ENCODE measurements at places on chromosomes 1 and 21. TPM values are rescaled to one million over a fixed set of nuclear protein-coding genes. Genes with fewer than 3 reads are reported as not detected.

SYCP1 gene
- total RNA-seq: not detected

IL23R gene
- not detected for total RNA-seq

TMEM240 gene
- 0.87 TPM for total RNA-seq

TOR3A gene
- 95.5 TPM for total RNA-seq

HSF2BP gene
- 2.4 TPM for total RNA-seq

CNIH3 gene
- 7.4 TPM for total RNA-seq

LAX1 gene
- total RNA-seq: not detected

RCSD1 gene
- total RNA-seq: not detected

NBPF3 gene
- 35.5 TPM for total RNA-seq

C1orf226 gene
- 2.6 TPM for total RNA-seq

IL22RA1 gene
- 1.2 TPM for total RNA-seq

CLCA1 gene
- not detected for total RNA-seq

PEAR1 gene
- 10.3 TPM for total RNA-seq

AQP10 gene
- not detected for total RNA-seq

HAO2 gene
- not detected for total RNA-seq

Measured in PC-3 (cell line).